ENCODE measurements at places on chromosomes 16 and 17. TPM values are rescaled to one million over a fixed set of nuclear protein-coding genes. Genes with fewer than 3 reads are reported as not detected.

Gene KRTAP4-11
- total RNA-seq: not detected

Gene STRADA
- total RNA-seq: 14.0 TPM

Gene KLHL36
- total RNA-seq: 48.2 TPM

Gene TVP23A
- not detected for total RNA-seq

Gene SMYD4
- 7.6 TPM for total RNA-seq

Gene FOXN1
- total RNA-seq: not detected

Gene NTN3
- total RNA-seq: 0.23 TPM

Gene MPV17L
- 0.15 TPM for total RNA-seq

Gene FOXC2
- 4.1 TPM for total RNA-seq

Gene NRN1L
- not detected for total RNA-seq

Gene PIK3R5
- not detected for total RNA-seq

Gene GHDC
- total RNA-seq: 11.1 TPM

Gene SLC16A13
- total RNA-seq: 0.23 TPM

Gene CA5A
- total RNA-seq: not detected

Gene ALDH3A2
- 83.7 TPM for total RNA-seq

Gene GPR142
- not detected for total RNA-seq

Gene TMEM107
- 19.0 TPM for total RNA-seq

Gene VAT1L
- total RNA-seq: 0.08 TPM

Gene HOXB4
- 0.35 TPM for total RNA-seq

Gene TBC1D26
- under 0.01 TPM for total RNA-seq

Gene LRRC36
- not detected for total RNA-seq

Gene KRT13
- total RNA-seq: not detected

Gene KLHL10
- total RNA-seq: 0.12 TPM

Gene CCDC154
- total RNA-seq: 0.70 TPM

Gene FBXL16
- 0.08 TPM for total RNA-seq

Gene HBA1
- total RNA-seq: not detected

Gene XYLT1
- total RNA-seq: 21.9 TPM

Gene LGALS9
- 3.0 TPM for total RNA-seq

Gene NPIPB6
- 0.30 TPM for total RNA-seq

Gene TNP2
- not detected for total RNA-seq

Gene MPG
- 56.9 TPM for total RNA-seq

Gene KRTAP17-1
- total RNA-seq: not detected

Gene ENPP7
- total RNA-seq: not detected

Gene BEAN1
- 0.35 TPM for total RNA-seq

Gene ZNF646
- total RNA-seq: 10.4 TPM

Gene HS3ST3B1
- total RNA-seq: 5.6 TPM

Gene CIITA
- total RNA-seq: 0.12 TPM

Data from smooth muscle cell of the coronary artery (primary cell).